Endothelial cell (in vitro differentiated cells): ENCODE measurements at places on chromosomes 3 and 15.

DNA sequence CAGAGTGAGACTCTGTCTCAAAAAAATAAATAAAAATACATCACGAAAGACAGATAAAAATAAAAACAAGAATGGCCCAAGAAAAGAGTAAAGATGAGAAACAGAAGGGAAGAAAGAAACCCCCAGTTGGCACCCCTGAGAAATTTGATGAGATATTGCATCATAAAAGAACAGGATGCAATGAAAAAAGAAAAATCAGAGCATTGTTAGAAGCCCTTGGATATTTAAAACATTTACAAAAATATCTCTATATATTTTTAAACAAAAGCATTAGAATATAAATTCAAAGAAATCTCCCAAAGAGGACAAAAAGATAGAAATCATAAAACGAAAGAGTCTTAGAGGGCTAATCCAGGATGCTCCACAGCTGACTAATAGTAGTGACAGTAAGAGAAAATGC lies 18.6 kb upstream of the ZBTB38 start:
- no peak for DNase-seq

GRCh38 chr3:194083637-194084224 lies 52.2 kb upstream of the HES1 start:
- no peak for DNase-seq

GRCh38 chr15:38555686-38556334 lies 8.8 kb downstream of the RASGRP1 start:
- DNase-seq: no peak

GRCh38 chr3:10338591-10339353 lies 17.9 kb upstream of the SEC13 start:
- peak; percentile 36 for DNase-seq

DNA sequence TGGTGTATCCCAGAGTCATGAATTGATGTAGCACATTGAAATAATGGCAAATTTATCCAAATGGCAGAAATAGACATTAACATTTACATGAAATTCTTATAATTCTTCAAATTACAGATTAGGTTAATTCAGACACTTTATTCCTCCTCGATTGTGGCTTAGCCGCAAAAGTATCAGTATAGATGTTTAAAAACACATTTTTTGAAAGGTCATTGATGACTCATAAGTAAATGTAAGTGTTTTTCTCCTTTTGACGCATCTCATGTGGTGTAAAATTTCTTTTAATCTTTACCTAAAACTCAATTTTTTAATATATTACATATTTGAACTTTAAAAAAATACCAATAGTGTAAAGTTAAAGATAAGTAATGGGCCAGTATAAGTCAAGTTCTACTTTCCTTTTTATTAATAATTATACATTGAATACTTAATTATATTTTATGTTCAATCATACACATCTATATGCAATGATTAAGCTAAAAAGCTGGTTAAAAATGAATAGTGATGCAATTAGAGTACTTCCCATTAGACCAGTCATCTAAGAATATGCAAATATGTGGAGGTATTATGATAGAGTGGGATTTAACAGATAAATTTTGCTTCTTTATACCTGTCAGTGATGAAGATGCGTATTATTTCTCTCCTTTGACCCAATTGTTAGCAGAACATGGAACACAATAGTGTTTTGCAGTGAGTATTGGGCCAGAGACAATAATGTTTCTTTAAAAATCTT lies 678.1 kb upstream of the DPPA4 start:
- DNase-seq: no peak

GRCh38 chr3:127967316-127967715 lies 52.3 kb downstream of the KBTBD12 start:
- DNase-seq: no peak

DNA sequence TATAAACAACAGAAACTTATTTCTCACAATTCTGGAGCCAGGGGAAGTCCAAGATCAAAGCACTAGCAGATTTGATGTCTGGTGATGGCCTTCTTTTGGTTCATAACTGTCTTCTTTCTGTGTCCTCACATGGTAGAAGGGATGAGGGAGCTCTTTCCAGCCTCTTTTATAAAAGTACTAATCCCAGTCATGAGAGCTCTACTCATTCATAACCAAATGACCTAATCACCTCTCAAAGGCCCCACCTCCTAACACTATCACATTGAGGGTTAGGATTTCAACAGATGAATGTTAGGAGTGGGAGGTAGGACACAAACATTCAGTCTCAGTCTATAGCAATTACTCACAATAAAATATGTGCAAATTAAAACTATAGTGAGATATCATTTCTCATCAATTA lies 50.1 kb upstream of the UBE2E2 start:
- DNase-seq: no peak

DNA sequence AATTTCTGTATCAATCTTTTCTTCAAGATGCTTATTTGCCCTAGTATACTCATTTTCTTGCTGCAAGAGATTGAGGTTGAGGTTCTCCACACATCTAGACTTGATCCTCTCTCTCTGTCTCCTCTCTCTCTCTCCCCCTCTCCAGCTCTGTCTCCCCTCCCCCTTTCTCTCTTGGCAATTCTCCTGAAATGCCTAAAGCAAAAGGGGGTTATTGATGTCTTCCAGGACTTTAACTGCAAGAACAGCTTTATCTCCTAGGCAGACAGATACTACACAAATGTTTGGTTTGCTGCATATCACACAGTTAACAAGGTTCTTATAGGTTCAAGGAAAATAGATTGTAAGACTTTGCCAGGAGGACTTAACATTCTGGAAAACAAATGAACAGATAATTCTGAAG lies 52.1 kb downstream of the TMEM212 start:
- DNase-seq: no peak

DNA sequence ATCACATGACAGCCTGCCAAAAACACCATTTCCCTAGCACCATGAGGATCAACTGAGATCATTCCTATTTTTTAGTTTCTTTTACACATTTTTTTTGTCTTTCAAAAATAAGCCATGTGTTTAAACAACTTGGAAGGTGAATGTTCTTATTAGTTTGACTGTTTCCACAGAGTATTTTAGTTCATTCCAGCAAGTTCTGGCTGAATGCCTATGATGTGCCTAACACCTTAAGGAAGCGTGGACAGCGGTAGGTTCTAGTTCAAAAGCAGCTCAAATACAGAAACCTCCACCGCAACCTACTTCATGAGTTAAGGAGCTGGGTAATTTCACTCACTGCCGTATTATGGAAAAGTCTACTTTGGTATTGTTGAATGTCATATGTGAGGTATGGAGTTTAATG lies 101.3 kb upstream of the ADAMTS9 start:
- DNase-seq: no peak

DNA sequence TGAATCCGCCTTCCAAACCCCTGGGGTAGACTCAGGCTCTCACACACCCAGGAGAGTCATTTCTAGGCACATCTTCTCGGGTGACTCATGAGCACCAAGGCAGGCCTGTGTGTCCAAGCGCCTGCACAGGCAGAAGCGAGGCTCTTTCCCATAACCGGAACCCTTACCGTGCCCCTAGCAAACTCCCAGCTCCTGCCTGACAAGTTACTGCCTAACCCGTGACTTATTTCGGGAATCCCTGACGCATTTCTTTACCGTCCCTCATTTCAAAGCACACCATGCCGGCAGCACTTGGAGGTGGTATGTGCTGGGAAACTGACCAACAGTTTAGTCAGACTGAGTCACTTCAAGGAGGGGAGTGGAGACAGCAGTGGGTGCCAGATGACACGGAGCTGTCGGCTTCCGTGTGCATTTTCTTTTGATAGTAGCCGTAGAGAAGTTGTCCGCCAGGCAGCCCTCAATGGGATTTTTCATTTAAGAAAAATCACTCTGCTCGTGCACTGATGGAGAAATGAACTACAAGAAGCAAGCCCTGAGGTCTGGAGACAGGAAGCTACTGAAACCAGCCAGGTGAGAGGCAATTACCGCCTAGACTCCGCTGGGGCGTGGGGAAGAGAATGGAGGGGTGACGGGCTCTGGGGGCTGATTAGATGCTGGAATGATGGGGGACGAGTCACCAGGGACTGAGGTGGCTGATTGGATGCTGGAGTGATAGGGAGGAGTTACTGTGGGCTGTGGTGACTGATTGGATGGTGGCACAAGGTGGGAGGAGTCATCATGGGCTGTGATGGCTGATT lies 17.3 kb upstream of the HRH1 start:
- no peak for DNase-seq

GRCh38 chr15:49718846-49719245 lies 98.0 kb downstream of the DTWD1 start:
- DNase-seq: no peak
